ENCODE measurements at places on chromosomes 2 and 18.

- DNase-seq = no peak
Measured at GRCh38 chr2:31324016-31324633, 90.2 kb downstream of the EHD3 start.

DNA sequence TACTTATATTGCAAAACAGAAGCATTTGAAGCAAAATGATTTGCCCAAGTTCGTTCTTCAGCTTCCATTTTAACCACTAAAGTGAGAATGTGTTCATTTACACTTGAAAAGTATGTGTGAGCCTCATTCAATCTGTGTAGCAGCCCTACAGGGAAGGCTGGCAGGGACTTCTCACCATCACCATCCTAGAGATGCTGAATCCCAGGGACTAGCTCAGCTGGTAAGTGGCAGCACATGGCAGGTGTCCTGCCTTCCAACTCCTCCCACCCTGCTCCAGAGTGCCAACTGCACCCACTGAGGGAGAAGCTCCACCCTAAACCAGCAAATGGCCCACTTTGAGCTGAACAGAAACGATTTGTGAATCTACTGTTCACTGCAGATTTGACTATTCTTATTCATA is 91.5 kb downstream of the EN1 start:
- no peak for DNase-seq

DNA sequence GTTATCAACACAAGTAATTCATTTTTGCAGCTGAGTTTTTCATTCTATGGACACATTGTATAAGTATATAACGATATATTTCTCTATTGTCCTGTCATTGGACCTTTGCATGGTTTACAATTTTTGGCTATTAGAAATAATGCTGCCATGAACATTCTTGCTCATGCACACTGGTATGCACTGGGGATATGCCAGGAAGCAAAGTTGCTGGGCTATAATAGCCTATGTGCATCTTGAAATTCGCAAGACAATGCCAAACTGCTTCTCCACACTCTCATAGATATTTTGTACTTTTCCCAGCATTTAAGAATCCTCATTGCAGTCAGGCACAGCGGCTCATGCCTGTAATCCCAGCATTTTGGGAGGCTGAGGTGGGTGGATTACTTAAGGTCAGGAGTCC is 852.6 kb upstream of the ID2 start:
- DNase-seq = no peak

- no peak for DNase-seq
Measured at GRCh38 chr18:48399303-48400075, 9.7 kb downstream of the ZBTB7C start.

DNA sequence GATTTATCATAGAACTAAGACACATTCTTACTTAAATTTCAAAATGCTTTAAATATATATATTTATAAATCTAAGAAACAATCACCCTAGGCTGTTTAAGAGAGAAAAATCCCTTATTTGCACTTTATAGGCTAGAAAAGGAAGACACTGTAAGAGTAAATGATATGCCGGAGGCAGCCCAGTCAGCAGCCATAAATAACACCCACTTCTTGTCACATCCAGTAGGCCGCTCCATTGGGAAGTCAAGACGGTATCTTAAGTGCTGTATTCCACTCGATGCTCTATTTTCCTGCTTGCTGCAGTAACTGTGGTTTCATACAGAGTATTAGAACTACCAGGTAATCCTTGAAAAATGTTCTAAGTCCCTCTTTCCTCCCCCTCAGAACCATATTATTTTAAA is 57.9 kb downstream of the ABCA12 start:
- DNase-seq = no peak

DNA sequence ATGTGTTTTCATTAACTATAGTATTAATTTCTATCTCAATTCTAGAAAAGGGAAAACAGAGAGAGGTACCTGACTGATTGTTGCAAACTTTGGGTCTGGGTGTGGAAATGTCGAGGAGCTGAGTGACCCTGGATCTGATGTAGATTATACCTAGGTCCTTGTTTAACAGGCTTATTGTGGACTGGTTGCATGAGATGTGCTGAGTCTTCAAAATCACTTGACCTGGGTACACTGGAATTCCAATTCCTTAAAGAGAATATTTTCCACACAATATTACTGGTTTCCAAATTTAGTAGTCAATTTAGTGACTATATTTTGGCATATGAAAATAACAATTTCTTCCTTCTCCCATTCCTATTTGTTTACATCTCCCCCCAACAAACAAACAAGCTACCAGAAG is 13.6 kb downstream of the DUSP11 start:
- DNase-seq = no peak

DNA sequence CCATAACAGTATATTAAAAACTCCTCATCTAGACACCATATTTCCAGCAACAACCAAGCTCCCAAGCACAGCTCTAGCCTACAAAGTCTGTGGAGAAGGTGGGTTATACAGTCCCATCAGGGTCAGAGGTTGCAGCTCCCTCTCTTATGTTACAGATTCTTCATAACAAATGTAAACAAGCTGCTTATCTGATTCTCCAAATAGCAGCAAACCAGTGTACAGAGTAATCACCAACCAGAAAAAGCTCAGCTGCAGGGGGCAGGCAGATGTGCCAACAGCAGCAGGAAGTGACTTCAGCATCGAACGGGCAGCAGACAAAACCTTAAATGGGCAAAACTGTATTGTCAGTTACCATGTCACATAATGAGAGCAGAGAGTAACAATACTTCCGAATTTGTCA is 52.9 kb upstream of the NABP1 start:
- no peak for DNase-seq

DNA sequence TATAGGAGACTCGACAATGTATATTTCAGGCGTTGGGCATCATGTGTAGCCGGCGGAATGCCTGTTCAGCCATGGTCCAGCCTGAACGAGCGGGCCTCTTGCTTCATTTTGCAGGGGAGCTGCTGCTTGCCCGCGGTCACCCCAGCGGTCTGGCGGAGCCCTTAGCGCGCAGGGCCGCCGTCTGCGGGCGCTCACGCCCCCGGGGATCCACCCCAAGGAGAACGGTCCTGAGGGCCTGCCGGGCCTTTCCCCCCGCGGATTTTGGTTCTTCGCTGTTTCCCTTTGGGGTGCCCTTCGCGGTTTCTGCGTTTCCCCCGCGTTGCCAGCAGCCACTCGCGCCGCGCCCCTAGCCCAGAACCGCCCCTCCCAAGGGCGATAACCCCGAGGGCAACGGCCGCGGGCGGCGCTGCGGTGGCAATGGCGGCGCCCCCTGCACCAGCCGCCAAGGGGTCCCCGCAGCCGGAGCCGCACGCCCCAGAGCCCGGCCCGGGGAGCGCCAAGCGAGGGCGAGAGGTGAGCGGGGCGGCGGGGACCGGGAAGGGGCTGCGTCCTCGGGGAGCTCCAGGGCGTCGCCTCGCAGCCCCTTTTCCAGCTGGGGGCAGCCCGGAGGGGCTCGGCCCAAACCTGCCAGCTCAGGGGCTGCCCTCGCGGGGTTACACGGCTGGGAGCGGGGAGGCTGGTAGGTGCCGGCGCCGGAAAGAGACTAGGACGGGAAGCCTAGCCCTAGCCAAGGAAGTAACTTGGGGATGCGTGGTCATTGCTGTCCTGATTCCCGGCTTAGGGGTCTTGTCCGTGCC is at the start of gene MFSD2B:
Gene MFSD2B (plus strand): TSS at position 406 of the 797 bp plus-strand sequence. CDS start 12 bp downstream, at position 418.
- DNase-seq = no peak

DNA sequence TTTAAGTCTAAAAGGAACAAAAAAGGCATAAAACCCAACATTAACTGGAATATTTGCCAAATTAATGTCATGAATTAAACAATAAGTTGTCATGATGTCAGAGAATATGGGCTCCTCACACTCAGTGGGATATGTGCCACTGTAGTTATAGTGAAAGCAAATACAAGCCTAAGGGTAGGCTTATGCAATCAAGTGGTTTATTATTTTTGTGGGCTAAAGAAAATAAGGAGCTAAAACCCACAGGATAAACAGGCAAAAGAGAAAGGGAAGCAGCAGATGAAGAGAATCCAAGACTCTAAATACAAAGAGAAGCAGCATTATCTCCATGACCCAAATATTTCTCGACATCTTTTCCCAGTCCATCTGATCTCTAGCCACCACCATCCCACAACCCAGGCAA is 17.5 kb downstream of the YWHAQ start:
- DNase-seq = peak; percentile 82

- DNase-seq = peak; percentile 36
Measured at GRCh38 chr2:27428213-27428977, at the start of gene NRBP1. NRBP1 (plus strand) TSS chr2:27428631; CDS start chr2:27433274, 4,643 bp downstream.

- DNase-seq = no peak
Measured at GRCh38 chr2:74599676-74600075, 45.2 kb downstream of the DOK1 start.

DNA sequence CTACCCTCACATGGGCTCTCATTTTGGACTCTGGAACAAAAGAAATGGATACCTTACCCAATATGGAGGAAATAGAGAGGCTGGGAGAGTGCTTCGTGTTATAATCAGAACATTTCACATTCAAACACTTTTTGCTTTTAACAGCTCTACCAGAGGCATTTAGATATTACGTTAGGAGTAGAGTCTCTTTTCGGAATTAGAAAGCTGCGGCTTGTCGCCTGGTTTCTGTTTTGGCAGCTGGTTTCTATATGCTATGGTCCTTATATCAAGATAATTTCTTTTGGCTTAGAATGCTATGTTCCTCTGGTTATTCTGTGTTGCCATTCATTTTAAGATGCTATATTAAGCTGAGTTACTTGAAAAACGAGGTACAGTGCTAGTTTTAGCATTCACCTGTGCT is 392.8 kb upstream of the GALNT5 start:
- no peak for DNase-seq

DNA sequence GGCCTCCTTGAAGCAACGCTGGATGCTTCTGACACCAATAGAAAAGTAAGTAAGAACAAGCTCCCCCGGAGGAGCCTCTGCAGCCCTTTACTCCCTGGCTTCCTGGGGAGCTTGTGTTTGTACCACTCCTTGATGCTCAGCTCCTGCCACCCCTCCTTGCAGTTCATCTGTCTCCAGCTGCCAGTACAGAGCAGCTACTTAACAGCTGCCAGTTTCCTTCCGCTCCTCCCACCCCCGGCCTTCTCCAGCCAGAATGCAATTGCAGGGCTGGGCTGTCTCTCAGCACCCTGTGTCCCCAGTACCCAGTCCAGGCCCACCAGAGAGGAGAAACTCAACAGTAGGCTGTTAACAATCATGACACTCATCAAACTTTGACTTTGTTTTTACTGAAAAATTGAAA is 109.4 kb downstream of the AOX1 start:
- no peak for DNase-seq

DNA sequence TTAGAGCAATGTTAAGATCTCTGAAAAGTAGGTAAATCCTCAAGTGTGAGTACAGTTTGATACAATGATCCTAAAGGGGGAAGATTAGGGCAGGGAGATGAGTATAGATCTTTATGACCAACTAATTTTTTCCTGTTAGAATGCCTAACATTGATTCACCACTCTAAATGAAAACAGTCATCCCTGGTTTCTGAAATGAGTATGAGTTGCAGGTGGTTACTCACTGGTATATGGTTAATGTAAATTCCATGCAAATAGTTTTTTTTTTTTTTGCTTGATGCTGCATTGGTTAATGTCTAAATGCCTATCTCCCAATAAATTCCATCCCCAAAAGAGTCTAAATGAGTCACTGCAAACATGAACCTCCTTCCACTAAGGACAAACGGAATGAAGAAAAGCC is 55.0 kb upstream of the SERPINB2 start:
- no peak for DNase-seq

DNA sequence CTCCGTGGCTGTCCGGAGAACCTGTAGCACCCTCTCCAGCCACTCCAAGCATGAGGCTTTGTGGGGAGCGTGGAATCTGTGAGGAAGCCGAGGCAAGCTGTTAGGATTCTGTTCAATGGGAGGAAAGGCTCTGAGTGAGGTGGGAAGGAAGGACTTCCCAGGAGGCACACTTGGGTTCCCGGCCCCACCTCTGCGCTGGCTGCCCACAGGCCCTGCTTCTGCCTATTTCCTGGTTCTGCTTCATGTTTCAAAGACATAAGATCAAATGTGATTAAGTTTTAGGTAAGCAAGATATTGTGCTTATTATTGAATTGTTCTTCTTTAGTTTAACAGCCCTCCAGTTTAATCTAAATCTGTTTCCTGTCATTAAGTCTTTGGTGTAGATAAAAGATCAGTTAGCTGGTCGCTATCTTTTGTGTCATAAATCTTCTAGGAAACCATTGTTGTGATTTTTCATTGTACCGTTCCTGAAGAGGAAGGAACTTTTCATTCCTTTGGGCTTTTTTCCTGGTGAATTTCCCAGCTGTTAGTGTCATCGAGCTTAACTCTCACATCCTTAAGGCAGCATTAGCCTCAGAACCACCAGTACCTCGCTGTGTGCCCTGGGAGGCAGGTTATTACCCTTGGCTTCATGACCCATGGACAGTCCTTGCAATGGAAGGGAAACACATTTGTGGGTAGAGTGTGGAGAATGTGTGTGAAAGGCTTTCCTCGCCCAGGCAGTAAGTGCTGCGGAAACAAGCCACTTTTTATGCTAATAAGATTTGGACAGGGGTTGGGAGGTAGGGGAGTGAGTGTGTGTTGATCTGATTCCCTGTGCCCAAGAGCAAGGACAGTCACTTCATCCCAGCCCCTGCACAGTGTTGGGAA is 61.9 kb upstream of the ALPP start:
- no peak for DNase-seq

GRCh38 chr2:65658881-65659280 is 226.5 kb upstream of the SPRED2 start:
- DNase-seq = no peak

GRCh38 chr2:18047896-18048657 is 169.6 kb downstream of the KCNS3 start:
- peak; percentile 45 for DNase-seq

DNA sequence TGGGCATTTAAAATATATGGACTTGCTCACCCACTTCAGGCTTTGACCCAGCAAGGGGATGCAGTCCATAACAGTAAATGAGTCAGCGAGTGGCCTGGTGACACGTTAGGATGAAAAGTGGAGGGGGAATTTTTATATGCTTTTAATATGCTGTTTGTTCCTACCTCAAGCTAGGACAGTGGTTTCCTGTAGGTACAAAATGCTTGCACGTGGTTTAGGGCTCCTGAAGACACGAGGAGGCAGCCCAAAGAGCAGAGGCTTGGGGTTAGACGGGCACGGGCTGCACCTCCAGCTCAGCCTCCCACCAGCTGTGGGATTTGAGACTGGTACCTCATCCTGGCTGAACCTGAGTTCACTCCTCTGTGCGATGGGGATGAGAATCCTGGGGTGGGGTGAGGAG is 306.2 kb upstream of the CXCR4 start:
- no peak for DNase-seq

DNA sequence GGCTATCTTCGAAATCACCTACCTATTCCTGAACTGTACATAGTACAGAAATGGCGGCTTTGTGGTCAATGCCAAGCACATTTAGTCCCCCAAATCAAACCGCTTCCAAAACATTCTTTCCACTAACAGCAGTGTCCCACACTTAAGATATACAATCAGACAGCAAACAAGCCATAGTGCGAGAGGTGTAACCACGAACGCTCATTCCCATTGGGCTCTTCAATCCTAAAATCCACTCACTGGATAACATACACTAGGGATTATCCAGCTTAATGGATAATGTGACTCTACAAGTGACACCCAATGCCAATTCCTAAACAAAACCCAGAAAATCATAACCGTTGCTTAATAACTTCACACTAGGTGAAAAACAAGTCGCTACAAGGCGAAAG is 2.0 kb downstream of the XPO1 start:
- no peak for DNase-seq
